ENCODE measurements at places on chromosomes 3 and 15. TPM values are rescaled to one million over a fixed set of nuclear protein-coding genes. Genes with fewer than 3 reads are reported as not detected.

Gene IL17RB
- total RNA-seq = not detected

Gene MUC4
- total RNA-seq = not detected

Gene SCG5
- total RNA-seq = 0.92 TPM

Gene C3orf49
- not detected for total RNA-seq

Gene LMAN1L
- not detected for total RNA-seq

Gene PARP16
- 2.1 TPM for total RNA-seq

Gene ZBBX
- total RNA-seq = 0.04 TPM

Gene TMC3
- total RNA-seq = not detected

Gene MESD
- total RNA-seq = 24.2 TPM

Gene PLS1
- 3.4 TPM for total RNA-seq

Gene SLC12A8
- total RNA-seq = 0.20 TPM

Gene ELP6
- total RNA-seq = 36.8 TPM

DNA sequence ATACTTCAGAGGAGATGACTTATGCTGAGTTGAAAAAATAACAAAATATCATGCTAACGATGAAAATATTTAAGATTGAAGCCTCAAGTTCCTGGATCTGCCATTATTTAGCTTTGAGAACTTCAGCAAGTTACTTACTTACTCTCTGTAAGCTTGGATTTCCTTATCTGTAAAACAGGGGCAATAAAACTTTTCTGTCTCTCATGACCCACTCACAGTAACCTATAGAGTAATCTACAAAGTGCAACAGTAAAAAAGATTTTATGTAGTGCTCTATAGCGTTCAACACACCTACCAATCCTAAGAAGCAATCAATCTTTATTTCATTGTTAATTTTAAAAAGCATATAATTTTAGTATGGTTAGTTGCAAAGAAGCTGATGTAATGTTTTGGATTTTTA, 478.6 kb downstream of the ZIC1 start:
- DNase-seq = no peak

GRCh38 chr3:55708921-55709320, 221.8 kb upstream of the WNT5A start:
- DNase-seq = no peak

DNA sequence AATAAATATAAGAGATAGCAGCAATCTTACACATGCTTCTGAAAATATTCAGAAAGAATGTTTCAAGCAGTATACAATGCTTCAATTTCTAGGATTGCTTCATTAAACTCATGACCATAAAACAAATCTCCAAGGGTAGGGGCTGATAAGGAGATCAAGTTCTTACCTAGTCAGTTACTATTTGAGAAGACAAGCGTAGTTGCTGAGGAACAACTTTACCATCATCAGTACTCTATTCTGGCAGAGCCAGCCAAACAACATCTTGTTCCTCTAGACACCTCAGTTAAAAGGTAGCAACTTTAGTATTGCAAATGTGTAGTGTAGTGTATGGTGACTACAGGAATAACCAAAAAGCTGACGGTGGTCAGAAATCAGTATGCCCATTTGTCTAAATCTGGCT, 85.4 kb upstream of the CHRM5 start:
- no peak for DNase-seq

DNA sequence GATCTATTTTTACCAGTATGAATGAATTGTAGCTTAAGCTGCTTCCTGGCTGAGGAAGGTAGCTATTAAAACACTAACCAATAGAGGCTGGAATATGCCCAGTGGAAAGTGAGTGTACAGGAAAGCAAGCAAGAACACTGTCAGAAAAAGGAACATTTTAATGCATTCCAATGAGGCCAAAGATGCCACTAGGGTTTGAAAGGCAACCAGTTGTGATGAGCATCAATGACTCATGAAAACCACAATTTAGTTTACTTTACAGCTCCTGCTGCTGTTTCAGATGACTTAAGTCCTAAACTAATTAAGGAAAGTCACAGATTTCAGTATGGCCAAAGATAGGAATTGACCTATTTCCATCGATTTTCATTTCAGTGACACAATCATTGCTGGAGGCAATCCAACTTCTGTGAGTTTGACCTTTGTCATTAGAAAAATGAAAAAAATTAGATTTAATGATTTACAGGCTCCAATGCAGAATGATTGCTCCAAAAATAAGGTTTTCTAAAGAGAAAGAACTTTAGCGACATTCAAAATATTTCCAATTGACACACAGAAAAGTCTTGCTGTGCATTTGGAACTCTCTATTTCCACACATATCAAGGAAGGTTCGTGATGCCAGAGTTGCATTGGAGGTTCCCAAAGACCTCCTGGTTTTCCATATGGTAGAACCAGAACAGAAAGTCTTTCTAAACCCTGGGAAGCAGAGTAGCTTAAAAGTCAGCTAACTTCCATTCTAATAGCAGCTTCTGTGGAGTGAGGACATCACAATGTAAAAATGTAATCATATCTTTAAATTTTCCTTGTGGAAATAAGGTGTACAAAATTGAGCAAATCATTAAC, 103.0 kb downstream of the SUCNR1 start:
- peak; percentile 94 for DNase-seq

- DNase-seq = no peak
Measured at GRCh38 chr15:62298811-62299210, 133.7 kb upstream of the C2CD4B start.

DNA sequence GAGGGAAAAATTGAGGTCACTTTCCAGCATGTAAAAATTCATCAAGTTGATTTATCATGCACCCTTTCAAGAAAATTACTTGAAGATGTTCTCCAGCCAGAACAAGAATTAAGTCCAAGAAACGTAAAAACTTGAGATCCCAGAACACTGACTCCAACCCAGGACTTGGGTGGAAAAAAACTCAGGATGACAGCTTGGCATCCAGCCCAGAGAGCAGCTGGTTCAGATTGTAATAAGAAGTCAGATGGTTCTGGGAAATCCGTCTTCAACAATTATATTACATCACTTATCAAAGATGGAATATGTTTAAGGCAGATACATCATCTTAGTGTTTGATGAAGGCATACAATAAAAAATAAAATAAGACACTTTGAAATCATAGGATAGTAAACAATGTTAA, 23.0 kb upstream of the DNAJC13 start:
- peak; percentile 39 for DNase-seq

- DNase-seq = no peak
Measured at GRCh38 chr3:61369678-61370077, 118.4 kb upstream of the FHIT start.

- DNase-seq = no peak
Measured at GRCh38 chr3:103052236-103052830, 617.5 kb downstream of the ZPLD1 start.

GRCh38 chr3:182633186-182633585, 160.1 kb upstream of the ATP11B start:
- DNase-seq = no peak

- DNase-seq = no peak
Measured at GRCh38 chr15:31398677-31399301, 72.2 kb downstream of the KLF13 start.

DNA sequence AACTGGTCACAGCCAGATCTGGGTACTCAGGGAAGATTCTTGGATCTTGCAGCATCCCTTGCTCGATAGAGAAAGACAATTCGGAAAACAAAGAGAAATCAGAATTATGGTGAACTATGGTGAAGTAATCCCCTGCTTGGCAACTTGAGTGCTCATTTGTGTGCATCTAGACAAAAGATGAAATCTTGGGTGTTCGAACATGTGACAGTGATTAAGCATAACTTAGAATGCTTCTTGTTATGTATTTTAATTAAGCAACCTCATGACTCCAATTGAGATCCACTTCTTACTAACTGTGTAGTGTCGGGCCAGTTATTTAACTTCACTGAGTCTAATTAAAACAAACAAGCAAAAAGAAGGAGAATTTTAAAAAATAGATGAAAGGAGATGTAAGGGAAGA, 56.5 kb downstream of the ZNF385D start:
- DNase-seq = no peak

Measured in pulmonary artery endothelial cell (primary cell).